Tibial nerve (tissue), 4 donors: ENCODE measurements at places on chromosomes 5 and 9. TPM values are rescaled to one million over a fixed set of nuclear protein-coding genes. Genes with fewer than 3 reads are reported as not detected.
A peak's percentile ranks its signal among the peaks of the same experiment; 100 is the strongest.

- no peak for DNase-seq
- H3K4me1 ChIP-seq: peaks cover 22% of the 10 kb centered on the region
- no peak overlapping the region for H3K4me3 ChIP-seq
- H3K27ac ChIP-seq: no peak overlapping the region
- H3K36me3 ChIP-seq: no peaks in the 10 kb centered on the region
Observed at GRCh38 chr5:67490543-67491321, 294.1 kb upstream of the CD180 start.

GRCh38 chr5:172751761-172752510 lies 19.1 kb downstream of the DUSP1 start:
- H3K4me3 ChIP-seq: no peak overlapping the region
- DNase-seq: no peak
- no peaks in the 10 kb centered on the region for H3K36me3 ChIP-seq
- no peak overlapping the region for H3K27ac ChIP-seq

GRCh38 chr5:30040488-30041118 lies 1152.9 kb upstream of the CDH6 start:
- H3K27me3 ChIP-seq: no peaks in the 10 kb centered on the region
- DNase-seq: no peak
- H3K27ac ChIP-seq: no peak overlapping the region
- H3K4me1 ChIP-seq: no peaks in the 10 kb centered on the region
- no peak overlapping the region for H3K4me3 ChIP-seq

AFF4 gene
- 72.8 TPM for total RNA-seq

HIGD2A gene
- 54.3 TPM for total RNA-seq

HRCT1 gene
- total RNA-seq: 10.9 TPM

C9orf40 gene
- total RNA-seq: 5.9 TPM

SOHLH1 gene
- not detected for total RNA-seq

AIF1L gene
- total RNA-seq: 42.9 TPM

- H3K4me3 ChIP-seq: no peak overlapping the region
- no peak for DNase-seq
- H3K36me3 ChIP-seq: peaks cover 89% of the 10 kb centered on the region
- H3K4me1 ChIP-seq: no peaks in the 10 kb centered on the region
- H3K27ac ChIP-seq: no peak overlapping the region
- no peaks in the 10 kb centered on the region for H3K27me3 ChIP-seq
Observed at GRCh38 chr9:120397453-120397852, 182.5 kb downstream of the CDK5RAP2 start.

- H3K4me3 ChIP-seq: no peak overlapping the region
- no peaks in the 10 kb centered on the region for H3K36me3 ChIP-seq
- no peak overlapping the region for H3K27ac ChIP-seq
Observed at GRCh38 chr5:35811108-35811741, 45.5 kb upstream of the IL7R start.

CPLANE1 gene
- total RNA-seq: 50.0 TPM

GRCh38 chr9:36136272-36136893 lies at the start of gene GLIPR2:
Gene GLIPR2, plus strand, starts transcription at chr9:36136733. Its CDS starts 46 bp downstream, at chr9:36136779.
- H3K4me1 ChIP-seq: peaks cover 8% of the 10 kb centered on the region
- H3K27ac ChIP-seq: peak within 1 kb of the TSS; percentile 60
- H3K4me3 ChIP-seq: peak within 1 kb of the TSS; percentile 80
- no peaks in the 10 kb centered on the region for H3K27me3 ChIP-seq

NIM1K gene
- total RNA-seq: 4.8 TPM

DNA sequence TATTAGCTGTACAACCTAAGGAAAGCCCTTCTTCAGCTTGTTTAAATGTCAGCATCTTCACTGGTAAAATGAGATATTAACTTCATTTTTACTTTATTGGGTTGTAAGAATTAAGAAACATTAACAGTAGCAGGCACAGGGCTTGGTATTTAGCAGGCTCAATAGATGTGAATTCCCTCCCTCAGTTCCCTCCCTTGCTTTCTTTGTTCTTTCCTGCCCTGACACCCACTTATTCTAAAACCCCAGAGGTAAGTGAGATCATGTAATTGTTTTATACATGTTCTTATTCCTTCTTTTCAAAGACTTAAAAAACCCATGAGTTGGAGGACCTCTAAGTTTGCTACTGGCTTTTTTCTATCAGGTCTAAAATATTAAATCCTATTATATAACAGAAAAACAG lies 73.3 kb upstream of the IFNK start:
- DNase-seq: no peak
- H3K4me1 ChIP-seq: no peaks in the 10 kb centered on the region
- H3K27me3 ChIP-seq: no peaks in the 10 kb centered on the region
- H3K27ac ChIP-seq: no peak overlapping the region
- no peak overlapping the region for H3K4me3 ChIP-seq

CNTFR gene
- 19.8 TPM for total RNA-seq

LMX1B gene
- 0.78 TPM for total RNA-seq

SLC1A1 gene
- total RNA-seq: 8.5 TPM

ADAMTS6 gene
- 2.9 TPM for total RNA-seq

DNA sequence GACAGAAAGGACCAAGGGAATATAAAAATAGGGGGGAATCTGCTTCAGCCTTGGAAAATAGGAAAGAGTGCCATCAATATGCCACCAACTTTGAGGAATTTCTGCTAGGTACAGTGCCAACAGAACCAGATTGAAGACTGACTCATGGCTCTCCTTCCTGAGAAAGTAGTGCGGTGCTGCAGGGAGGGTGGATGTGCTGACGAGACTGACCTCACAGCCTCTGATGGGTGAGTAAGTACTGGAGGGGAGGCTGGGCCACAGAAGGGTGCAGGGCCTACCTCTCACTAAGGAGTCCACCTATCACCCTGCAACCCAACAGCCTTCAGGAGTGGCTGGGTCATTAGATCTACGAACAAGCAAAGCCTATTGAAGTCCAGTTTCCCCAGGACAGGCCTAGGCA lies 187.6 kb downstream of the GABBR2 start:
- H3K27me3 ChIP-seq: no peaks in the 10 kb centered on the region
- no peak overlapping the region for H3K4me3 ChIP-seq
- DNase-seq: no peak
